Esophagus squamous epithelium (tissue), 5 donors: ENCODE measurements at places on chromosomes 1 and 21.

DNA sequence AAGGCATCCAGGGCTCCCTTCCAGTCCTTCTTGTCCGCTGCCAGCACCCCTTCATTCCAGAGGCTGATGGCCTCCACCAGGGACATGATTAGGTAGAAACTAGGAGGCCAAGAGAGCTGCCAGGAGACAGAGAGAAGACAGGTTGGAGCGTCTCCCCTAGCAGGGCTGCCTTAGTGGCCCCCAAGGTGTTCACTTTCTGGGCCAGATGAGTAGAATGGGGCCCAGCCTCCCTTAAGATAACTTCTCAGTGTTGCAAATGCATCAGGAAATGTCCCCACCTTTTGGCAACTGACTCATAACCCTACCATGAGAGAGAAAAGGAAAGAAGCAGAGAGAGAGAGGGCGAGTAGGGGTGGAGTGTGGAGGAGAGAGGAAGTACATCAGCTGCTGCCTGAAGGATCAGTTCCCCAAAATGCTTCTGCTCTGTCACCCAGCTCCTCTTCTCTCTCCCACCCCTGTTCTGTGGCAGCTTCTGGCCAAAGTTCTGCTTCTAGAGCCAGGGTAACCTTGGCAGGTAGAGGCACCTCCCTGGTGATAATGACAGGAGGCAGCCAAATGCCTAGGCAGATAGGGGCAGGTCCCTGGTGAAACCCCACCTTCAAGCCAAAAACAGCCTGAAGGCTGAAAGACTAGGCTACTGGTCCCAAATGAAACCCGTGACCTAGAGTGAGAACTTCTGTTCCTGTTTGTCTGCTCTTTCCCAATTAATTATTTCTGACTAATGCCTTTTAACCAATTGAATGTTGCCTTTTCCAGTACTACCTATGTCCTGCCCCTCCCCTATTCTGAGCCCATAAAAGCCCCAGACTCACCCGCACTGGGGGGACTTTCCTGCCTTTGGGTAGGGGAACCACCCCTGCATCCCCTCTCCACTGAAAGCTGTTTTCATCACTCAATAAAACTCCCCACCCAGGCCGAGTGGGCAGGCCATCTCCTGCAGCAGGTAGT is at the start of gene NCF2:
TSS of gene NCF2 (minus strand) at position 216 of the 948 bp plus-strand sequence. CDS start at position 86, 130 bp downstream.
- no peak for DNase-seq

DNA sequence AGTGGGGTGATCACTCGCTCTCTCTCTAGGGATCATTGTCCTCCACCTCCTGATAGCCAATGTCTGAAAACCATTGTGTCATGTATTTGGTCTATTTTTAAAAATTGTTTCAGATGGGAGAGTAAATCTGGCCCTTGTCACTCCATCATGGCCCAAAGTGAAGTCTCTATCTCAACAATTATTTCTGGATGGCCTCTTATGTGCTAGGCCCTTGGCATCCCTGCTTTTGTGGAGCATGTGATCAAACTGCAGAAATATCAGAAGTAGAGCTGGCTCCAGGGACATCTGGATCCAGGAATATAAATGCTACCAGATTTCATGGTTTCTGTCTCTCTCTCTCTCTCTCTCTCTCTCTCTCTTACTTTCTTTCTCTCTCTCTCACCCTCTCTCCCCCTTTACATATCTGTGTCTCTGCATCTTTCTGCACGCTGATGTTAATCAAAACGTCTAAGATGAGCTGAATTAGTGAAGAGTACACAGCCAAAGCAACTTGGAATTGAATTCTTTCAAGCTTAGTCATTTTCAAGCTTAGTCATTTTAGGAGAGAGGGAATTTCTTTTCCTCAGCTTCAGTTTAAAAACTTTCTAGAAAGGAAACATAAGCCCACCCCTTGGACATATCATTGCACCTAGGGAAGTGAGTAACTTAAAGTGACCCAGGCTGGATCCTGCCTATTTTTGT is 47.4 kb upstream of the DOCK7 start:
- no peak for DNase-seq

GRCh38 chr21:16454399-16454798 is 724.6 kb downstream of the USP25 start:
- DNase-seq = no peak

- no peak for DNase-seq
These were observed 34.5 kb upstream of the DPH5 start for GRCh38 chr1:101059945-101060542.

GRCh38 chr1:207261971-207262370 is 59.5 kb upstream of the CD55 start:
- DNase-seq = no peak

DNA sequence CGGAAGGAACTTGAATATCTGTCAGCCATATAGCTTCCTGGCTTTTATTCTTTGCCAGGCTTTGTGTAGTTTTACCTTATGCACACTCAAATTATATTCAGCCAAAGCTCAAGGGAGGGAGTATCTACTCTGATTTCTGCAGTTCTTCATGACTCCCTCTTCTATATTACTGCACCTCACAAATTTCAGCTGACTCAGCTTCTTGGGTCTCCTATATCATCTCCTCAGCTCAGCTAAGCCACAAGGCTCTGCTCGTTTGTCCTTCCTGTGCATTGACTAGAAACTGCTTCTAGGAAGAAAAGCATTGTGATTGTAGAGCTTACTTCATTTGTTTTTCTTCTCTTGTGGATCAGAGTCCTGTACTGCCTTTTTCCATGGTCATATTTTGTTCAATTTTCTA is 37.4 kb downstream of the BTBD8 start:
- DNase-seq = no peak

GRCh38 chr1:36522021-36522420 is 39.3 kb upstream of the CSF3R start:
- no peak for DNase-seq

DNA sequence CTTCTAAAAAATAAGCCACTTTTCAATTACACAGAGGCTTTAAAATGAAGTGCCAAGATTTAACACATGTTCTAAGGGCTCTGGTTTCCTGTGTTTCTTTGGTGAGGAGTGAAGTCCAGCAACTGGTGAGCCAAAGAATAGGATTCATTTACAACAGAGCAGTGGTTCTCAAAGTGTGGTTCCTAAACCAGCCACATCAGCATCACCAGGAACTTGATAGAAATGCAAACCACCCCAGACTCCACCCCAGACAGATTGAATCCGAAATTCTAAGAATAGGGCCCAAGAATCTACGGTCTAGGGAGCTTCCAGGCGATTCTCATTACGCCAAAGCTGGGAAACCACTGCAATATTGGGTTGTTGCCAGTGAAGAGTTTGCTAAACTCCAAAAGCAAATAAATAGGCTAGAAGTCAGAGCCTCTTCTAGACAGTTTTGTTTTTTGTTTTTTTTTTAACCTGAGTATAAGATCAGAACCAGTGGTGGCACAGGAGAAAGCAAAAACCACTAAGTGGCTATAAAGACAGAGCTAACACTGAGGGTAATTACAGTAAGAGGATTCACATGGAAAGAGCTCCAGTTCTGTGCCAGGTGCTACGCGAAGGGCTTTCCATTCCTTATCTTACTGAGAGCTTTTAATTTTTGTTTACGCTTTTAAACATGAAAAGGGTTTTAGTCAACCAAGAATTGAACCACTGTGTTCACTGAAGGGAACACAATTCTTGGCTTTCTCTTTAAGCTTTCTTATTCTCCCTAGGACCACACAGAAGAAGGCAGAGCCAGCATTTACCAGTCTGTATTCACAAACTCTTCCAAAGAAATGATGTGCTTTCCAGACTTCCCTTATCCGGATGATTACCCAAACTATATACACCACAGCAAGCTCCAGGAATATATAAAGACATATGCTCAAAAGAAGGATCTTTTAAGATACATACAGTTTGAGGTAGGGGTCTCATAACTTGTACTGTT is 42.4 kb upstream of the FMO2 start:
- no peak for DNase-seq

- DNase-seq = no peak
These were observed 386.1 kb downstream of the KCNH1 start for GRCh38 chr1:210747890-210748289.

- no peak for DNase-seq
These were observed 5.1 kb downstream of the KCNJ9 start for GRCh38 chr1:160086456-160086892.

DNA sequence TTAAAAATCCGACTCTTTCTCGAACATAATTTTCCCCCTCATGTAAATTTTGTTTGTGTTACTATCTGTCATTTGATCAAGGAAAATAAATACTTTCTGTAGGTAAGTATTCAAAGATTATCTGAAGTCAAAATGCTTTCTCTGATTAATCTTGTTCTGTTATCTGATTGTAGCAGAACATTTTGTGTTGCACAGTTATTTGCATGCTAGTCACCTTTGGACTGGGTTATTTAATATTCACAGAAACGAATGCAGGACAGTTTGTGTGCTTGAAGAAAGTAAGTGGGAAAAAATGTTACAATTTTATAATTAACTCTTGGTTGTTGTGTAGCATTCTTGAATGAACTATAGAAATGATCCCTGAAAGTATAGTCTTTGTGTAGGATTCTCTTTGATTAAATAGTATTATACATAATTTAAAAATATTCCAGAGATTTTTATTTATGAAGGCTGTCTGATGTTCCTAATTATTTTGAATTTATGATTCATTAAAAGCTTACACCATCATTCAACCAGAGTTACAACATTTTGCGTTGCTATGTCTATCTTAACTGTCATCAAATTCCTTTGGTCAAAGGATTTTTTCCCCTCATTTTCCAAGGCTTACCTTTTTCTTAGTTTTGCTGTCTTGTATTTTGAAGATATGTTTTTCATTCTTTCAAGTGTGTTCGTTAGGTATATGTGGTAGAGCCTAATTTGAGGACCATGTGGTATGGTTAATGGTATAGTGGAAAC is 176.6 kb downstream of the GIPC2 start:
- DNase-seq = no peak

- DNase-seq = no peak
These were observed 84.2 kb downstream of the SPSB1 start for GRCh38 chr1:9376886-9377333.

GRCh38 chr1:57072401-57073110 is 106.7 kb upstream of the C8B start:
- no peak for DNase-seq

DNA sequence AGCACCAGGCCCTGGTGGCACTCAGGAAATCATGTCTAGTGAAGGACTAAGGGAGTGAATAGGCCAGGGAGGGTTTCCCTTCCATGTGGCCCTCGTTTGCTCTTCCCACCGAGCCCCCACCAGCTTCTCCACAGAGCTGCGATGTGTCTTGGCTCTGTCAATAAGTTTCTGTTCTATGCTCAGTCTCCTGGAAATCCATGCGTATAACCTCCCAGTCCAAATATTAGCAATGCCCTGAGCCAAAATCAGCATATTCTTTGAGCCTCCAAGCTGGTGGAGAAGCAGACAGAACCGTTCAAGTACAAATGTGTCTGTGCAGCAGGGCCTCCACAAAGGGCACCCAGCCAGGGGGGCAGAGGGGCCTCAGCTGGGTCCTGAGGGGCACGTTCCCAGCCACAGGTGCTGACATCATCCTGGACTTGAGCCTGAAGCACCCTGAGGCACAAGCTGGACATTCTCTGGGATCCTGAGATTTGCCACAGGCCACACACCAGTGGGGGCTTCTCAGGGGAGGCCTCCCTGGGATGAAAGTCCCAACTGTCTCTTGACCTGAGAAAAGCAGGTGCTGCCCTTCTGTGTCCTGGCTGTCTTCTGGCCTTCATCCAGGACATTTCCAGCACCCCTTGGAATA is 350.5 kb upstream of the VAMP3 start:
- no peak for DNase-seq

GRCh38 chr1:113538225-113538624 is 147.9 kb downstream of the MAGI3 start:
- DNase-seq = no peak

DNA sequence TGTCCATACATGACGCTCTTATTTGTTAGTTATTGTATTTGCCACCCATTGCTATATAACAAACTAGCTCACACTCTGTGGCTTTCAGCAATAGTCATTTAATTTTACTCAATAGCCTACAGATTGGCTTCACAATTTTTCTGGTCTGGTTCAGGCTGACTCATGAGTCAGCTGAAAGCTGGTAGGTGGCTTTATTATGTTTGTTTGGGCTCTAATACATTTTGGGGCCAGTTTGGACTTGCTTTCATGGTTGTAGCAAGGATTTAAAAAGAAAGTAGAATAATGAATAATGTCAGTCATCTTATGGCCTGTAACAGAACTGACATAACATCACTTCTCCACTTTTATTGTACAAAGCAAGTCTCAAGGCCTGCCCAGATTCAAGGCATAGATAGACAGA is 338.7 kb downstream of the LRRIQ3 start:
- no peak for DNase-seq

DNA sequence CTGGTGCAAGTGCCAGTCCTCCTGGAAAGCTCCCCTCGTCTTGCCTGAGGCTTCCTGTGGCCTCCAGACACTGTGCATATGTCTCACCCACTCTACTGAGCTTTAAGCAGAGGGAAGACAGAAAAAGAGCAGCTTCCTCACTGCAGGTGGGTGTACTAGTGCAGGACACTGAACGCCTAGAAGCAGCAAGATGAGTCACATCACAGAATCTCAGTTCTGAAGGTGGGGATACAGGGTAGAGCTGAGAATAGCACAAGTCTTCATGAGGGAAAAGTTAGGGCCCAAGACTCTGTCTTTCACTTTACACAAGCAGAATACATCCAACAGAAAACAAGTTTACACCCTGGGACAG is 37.4 kb downstream of the PCAT6 start:
- DNase-seq = no peak

- no peak for DNase-seq
These were observed 65.6 kb downstream of the HHAT start for GRCh38 chr1:210394281-210394821.
